ENCODE measurements at places on chromosomes 6 and 20.

GRCh38 chr20:47290008-47290407 is 66.5 kb downstream of the ZMYND8 start:
- no peak for DNase-seq

DNA sequence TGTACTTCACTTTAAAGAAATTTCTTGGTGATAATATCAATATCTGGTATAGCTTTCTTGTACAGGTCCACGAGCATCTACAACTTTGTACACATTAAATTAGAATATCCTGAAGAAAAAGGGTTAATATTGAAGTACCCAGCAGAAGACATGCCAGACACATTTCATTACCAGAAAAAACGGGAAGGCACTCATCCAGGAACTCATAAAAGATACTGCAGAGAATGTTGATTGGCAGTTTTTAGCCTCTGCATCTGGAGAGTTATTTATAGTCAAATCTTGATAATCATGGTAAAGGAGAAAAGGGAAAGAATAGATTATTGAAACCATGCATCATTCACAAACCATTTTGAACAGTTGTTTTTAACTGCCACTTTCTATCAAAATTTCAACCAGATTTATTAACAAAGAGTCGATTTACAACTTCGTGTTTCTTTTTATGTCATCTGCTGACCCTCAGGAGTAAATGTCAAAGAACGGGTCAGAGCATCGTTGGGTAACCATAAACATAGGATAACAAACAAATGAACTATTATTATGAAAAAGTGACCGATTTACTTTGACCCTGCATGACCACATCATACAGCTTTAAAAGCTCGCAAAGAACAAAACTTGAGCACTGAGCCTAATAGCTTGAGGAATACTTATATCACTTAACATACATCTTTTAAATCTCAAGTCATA is 229.2 kb upstream of the SGK1 start:
- DNase-seq, result no peak

DNA sequence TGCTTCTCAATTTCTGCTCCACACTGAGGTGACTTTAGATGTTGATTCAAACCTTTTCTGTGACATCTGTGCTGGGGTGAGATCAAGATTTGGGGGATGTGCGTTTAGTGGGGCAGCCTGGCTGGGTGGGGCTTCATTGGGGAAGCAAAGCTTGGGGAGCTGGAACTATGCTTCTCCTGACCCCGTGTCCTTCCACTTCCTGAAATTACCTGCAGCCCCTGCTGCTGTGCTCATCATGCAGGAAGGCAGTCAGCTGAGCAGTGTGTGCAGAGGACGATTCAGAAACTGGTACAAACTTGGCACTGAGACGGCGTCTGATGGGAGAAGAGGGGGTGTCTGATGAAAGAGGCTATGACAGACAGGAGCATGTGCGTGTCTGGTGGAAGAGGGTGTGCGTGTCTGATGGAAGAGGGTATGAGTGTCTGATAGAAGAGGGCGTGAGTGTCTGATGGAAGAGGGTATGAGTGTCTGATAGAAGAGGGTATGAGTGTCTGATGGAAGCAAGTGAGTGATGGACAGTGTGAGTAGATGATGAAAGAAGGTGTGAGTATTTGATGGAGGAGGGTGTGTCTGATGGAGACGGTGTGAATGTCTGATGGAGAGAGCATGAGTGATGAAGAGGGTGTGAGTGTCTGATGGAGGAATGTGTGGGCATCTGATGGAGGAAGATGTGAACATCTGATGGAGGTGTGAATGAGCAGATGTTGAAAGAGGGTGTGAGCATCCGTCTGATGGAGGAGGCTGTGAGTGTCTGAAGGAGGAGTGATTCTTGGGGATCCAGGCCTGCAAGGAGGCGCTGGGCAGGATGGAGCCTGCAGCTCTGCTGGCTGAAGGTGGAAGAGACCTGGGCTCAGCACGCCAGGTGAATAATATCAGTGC is 103.4 kb downstream of the SYCP2 start:
- DNase-seq, result no peak

DNA sequence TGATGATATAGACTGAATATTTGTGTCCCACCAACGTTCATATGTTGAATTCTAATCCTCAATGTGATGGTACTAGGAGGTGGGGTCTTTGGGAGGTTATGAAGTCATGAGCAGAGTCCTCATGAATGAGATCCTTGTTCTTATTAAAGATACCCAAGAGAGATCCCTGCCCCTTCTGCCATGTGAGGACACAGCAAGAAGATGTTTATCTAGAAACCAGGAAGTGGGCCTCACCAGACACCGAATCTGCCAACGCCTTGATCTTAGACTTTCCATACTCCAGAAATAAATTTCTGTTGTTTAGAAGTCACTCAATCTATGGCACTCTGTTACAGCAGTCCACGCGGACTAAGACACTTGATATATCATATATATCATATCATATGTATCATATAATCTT is 67.7 kb upstream of the GCM1 start:
- no peak for DNase-seq

All from stimulated activated CD8-positive, alpha-beta memory T cell treated with anti-CD3 and anti-CD28 coated beads, Interleukin-15, amount 100 ng/mL, for 4 hours (primary cell).